ENCODE measurements at places on chromosomes 4 and X.

DNA sequence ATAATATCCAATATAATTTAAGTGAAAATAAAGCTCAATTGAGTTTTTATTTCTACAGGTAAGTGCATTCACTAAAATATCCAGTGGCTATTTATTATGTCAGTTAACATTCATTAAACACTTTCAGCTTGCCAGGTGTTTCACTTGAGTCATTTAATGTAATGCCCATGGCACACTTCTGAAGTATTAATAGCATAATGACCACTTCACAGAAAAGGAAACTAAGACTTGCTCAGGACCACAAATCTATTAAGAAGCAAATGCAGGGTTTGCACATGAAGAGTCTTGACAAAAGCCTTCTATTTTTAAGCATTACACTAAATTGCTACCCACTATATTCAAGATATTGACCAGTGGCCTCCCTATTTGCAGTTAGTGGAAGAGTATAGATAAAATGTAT, 612.7 kb downstream of the KCTD8 start:
- DNase-seq = no peak

GRCh38 chr4:120491481-120491880, 424.8 kb upstream of the MAD2L1 start:
- DNase-seq = no peak

- DNase-seq = no peak
Observed at GRCh38 chr4:132123870-132124623, 1025.0 kb upstream of the PCDH10 start.

DNA sequence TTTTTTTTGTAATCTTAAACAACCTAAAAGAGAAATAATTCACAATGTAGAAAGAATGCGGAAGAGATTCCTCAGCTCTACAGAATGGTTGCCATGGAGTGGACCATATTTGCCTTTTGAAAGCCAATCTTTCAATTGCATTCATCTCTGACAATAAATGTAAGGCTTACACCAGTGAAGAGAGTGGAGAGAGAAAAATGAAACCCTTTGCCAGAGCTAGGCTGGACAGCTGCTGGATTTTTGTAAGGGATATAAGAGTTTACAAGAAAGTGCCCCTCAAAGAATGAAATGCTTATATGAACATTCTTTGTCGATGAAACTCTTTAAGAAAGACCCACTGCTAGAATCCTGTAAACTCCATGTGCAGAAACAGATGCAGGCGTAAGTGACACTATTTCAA, 66.0 kb upstream of the FAT1 start:
- DNase-seq = no peak

DNA sequence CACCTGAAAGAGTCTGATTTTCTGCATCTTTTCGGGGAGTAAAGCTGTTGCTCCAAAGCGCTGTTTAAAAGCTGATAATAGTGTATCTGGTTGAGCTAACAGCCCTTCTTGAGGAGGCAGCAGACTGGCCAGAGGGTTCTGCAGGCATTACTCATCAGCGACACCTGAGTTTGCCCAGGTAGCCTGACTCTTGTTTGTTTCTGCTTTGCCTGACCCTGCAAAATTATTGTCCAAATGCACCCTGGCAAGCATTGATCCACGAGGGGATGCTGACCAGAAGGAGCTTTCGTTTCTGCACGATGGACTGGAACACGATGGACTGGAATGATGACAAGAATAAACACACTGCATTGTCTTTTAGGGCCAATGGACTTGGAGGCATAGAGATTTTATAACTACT, 6.2 kb downstream of the CD99 start:
- DNase-seq = no peak

DNA sequence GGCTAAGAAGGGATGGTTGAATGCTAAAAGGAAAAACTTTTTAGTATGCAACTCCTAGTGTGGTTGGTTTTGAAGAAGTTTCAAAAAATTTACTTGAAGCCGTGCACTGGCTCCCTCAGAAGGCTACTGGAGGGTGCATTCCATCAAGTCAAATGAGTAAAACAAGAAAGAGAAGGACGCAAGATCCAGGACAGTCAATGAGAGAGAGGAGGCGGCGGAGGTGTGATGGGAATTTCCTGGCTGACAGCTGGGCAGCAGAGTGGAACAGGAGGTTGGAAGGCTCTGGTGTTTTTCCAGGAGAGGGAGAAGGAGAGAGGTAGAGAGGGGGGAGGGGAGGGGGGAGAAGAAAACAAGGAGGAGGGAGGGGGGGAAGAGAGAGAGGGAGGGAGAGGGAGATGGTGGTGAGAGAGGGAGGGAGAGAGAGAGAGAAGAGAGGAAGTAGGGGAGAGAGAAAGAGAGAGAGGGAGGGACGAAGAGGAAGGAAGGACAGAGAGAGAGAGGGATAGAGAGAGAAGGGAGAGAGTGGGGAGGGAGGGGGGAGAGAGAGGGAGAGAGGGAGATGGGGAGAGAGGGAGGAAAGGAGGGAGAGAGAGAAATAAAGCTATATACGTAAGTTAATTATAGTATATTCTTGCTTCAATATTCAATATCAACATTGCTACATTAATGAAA, 126.4 kb downstream of the SH3KBP1 start:
- DNase-seq = no peak
